ENCODE measurements at places on chromosomes 3 and 15.

GRCh38 chr3:56590814-56591213 is 33.8 kb downstream of the CCDC66 start:
- DNase-seq: no peak

- DNase-seq: no peak
These were observed 55.9 kb upstream of the OSBPL11 start for GRCh38 chr3:125651244-125651643.

DNA sequence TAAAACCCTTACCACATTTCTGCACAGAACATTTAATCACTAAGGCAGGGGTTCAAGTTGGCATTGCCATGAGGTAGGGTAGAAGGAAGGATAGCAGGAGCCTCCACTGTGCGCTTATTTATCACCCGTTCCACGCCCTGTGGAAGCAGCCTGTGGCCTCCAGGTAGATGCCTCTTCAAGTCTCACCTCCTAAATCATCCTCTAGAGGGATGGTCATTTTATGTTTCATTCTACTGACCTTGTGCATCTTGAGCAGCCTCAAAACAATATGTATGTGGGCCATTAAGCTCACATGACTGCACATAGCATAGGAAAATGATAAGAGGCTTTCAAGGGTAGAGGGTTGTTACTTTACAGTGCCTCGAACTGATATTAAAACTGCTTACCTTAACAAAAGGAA is 546.2 kb downstream of the GRM7 start:
- no peak for DNase-seq

- DNase-seq: no peak
These were observed 10.0 kb downstream of the BHLHE40 start for GRCh38 chr3:4988983-4989834.

DNA sequence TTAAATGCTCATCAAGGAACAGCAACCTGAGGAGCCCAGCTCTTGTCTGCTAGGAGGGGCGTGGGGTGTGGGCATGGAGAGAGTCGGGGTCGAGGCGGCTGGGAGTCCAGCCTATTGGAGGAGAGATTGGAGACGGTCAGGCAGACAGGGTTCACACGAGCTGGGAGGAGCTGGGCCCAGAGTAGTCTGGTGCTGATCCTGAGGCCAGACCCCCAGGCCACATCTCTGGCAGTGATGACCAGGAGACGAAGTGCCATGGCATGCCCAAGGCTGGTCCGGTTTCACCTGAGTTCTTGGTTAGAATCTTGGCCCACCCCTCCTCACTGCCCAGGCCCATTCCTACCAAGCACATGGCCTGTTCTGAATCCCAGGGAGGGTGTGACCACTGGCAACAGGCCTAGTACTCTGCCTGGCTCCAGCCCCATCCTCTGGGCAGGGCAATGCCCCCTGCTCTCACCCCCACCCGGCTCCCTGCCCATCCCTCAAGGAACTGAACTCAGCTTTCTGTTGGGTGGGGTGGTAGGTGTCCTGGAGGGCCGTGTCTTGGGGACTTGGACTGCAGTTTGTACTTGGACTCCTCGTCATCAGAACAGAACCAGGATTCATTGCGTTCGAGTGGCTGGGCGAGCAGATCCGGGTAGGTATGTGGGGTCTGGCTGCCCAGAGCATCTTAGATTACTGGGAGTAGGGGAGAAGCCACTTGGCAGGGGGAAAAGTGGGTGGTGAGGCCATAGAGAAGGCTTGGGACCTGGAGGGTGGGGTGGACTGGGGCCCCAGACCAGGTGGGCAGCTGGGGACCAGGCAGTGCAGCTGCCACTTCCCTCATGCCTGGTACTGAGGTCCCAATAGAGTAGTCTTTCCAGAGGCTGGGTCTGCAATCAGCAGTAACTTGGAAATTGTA is 20.8 kb downstream of the SLC28A1 start:
- DNase-seq: no peak

GRCh38 chr15:49844390-49844789 is 223.5 kb downstream of the DTWD1 start:
- DNase-seq: no peak

GRCh38 chr15:52153900-52154895 is 37.0 kb downstream of the GNB5 start:
- no peak for DNase-seq

GRCh38 chr3:11969986-11970385 is 34.2 kb upstream of the SYN2 start:
- DNase-seq: no peak

All from NCI-H2107 (cell line).